Left renal cortex interstitium (tissue), 4 donors: ENCODE measurements at places on chromosomes 5 and 9. TPM values are rescaled to one million over a fixed set of nuclear protein-coding genes. Genes with fewer than 3 reads are reported as not detected.

The OLFM1 gene
- polyA plus RNA-seq, result 3.0 TPM

The CARD6 gene
- polyA plus RNA-seq, result 2.9 TPM

The NSG2 gene
- polyA plus RNA-seq, result 0.62 TPM

DNA sequence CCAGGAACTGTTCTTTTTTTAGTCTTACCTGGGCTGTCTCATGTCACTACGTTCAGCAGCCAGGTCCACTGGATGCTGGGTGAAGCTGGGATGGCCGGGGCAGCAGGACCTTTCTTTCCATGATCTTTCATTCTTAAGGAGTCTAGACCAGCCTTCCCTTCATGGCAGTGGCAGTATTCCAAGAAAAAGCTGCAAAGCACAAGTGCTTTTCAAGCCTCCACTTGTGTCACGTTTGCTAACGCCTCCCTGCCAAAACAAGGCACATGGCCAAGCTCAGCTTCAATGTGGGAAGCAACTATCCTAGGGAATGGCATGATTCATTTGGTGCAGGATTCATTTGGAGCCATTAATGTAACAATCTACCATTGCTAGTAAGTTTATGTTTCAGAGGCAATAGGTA is 94.8 kb downstream of the RCL1 start:
- DNase-seq, result no peak

GRCh38 chr9:121326130-121326838 is 43.8 kb downstream of the STOM start:
- DNase-seq, result no peak

DNA sequence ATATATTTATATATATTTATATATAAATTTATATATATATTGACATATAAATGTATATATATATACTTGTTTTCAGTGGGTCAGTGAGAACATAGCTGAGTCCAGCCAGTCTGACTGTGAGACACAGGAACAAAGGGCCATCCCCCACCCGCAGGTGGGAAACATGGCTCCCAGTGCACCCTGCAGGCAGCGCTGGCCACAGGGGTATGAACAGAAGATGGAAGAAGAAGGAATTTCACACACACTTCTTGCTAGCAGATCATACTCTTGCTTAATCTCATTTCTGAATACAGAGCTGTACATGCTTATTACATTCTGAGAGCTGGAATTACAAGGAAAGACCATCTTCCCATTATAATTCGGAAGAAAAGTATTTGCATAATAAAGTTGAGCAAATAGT is 595.4 kb downstream of the IRX1 start:
- DNase-seq, result no peak

DNA sequence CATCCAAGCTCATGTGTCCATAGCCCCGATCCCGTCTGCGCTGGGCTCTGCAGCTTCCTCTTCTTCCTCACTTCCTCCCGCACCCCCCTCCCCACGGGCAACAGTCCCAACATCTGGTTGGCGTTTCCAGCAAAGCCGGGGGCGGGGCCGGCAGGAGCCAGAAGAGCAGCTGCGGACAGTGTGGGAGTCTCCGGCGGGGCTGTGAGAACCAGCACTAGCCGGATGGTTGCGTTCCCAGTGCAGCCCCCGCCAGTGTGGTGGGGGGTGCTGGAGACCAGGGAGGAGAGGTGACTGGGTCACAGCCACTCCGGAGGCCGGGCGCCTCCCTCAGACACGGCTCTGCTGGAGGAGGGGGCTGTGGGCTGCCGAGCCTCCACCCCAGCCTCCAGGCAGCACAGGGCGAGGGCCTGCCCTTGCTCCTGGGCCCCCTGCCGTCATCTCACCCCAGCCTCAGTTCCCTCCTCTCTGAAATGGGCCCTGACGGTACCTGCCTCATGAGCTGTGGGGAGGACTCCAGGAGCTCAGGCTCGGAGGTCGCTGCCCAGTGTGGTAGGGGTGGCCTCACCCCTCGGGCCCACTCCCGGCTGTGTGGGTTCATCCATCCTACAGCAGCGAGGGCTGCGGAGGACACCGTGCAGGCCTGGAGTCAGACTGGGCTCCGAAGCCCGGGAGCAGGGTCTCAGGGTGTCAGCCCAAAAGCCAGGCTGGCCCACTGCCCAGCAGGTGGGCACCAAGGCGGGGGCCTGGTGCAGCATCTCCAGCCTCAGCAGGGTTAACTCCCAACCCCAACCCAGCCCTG is 41.5 kb upstream of the NOTCH1 start:
- DNase-seq, result peak; percentile 87
